Bronchial smooth muscle cell (primary cell): ENCODE measurements at places on chromosomes 11 and 22. TPM values are rescaled to one million over a fixed set of nuclear protein-coding genes. Genes with fewer than 3 reads are reported as not detected.

Gene OR52E4
- total RNA-seq: not detected in 2 replicates

Gene KRTAP5-8
- not detected in 2 replicates for total RNA-seq

Gene NAA40
- 7.4 and 8.6 TPM in 2 replicates for total RNA-seq

Gene MICALL1
- total RNA-seq: 8.4 and 10.2 TPM in 2 replicates

Gene PVALB
- not detected in 2 replicates for total RNA-seq

Gene VPREB3
- not detected in 2 replicates for total RNA-seq

Gene CYB5R2
- total RNA-seq: 4.4 and 5.5 TPM in 2 replicates

Gene KLHL35
- 0.43 and 2.5 TPM in 2 replicates for total RNA-seq

Gene DBX1
- not detected in 2 replicates for total RNA-seq

Gene TUB
- total RNA-seq: 7.6 and 9.5 TPM in 2 replicates

Gene OR52H1
- total RNA-seq: 0.60 and 0.63 TPM in 2 replicates
